HCEC 1CT (cell line): ENCODE measurements at places on chromosomes 3 and 15.

GRCh38 chr3:45760878-45761711, 35.2 kb downstream of the SLC6A20 start:
- DNase-seq: peak; percentile 66

DNA sequence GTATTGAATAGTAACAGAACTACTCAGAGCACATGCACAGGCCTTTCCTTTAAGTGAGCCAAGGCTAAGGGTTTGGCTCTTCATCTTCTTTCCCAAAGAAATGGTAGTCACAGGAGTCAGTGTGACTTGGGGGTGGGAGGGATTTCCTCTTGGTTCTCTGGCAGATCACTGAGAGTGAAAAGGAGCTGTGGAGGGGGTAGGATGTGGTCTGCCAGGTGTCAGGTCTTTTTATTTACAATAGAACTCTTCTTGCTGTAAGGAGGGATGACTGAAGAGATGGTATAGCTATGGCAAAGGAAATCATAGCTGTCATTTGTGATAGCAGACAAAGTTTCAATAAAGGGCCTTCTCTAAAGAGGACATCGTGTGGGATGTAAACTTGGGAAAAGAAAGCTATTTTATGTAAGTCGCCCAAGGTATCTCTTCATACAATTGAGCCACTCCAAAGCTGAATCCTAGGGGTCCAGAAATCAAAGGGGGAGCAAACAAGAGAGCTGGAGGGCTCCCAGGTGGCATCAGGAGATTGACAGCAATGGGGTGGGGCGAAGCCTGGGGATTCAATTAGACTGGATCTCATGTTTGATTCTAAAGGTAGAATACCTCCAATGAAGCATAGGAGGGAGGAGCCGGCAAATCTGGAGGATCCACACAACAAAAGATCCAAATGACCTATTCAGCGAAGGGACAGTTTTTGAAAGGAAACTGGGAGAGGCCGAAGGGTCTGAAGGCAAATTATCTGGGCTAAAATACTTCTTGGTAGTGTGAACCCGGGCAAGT, 20.0 kb upstream of the CHD2 start:
- DNase-seq: no peak

GRCh38 chr15:68298882-68299381, 21.4 kb downstream of the FEM1B start:
- no peak for DNase-seq

- DNase-seq: no peak
Observed at GRCh38 chr3:46971742-46972141, 4.8 kb downstream of the CCDC12 start.

- no peak for DNase-seq
Observed at GRCh38 chr3:25971736-25972135, 181.8 kb downstream of the OXSM start.

GRCh38 chr3:192652727-192653126, 74.6 kb downstream of the FGF12 start:
- DNase-seq: no peak

DNA sequence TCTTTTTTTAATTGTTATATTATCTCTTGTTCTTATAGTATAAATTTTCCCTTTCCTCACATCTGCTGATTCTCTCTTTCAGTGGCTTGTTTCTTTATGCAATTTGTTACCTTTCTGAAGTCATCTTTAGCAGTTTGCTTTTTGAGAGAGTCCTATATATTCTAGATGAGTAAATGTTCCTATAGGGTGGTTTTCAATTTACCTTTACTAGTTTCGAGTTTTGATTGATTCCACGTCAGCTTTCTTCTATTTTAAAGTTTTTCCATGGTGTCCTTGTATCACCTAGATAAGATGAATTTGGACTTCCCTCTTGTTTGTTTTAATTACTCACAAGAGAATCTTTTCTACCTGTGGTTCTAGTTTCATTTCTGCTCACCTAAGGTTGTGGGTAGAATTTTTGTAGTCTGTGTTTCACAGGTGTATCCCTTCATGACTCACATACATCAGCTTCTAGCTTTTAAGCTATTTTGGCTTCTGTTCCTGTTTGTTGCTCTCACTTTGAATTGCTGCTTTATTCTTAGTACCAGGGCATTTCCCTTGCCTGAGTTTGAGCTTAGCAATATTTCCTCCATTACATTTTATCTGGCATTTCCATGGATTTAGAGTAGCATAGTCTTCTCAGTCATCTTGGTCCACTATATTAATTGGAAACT, 6.4 kb downstream of the TEX9 start:
- DNase-seq: no peak

- no peak for DNase-seq
Observed at GRCh38 chr3:100270215-100270583, 9.4 kb downstream of the TBC1D23 start.

- DNase-seq: no peak
Observed at GRCh38 chr3:37144806-37145205, 29.6 kb downstream of the LRRFIP2 start.

GRCh38 chr3:3189961-3190360, 10.5 kb upstream of the CRBN start:
- DNase-seq: no peak

- no peak for DNase-seq
Observed at GRCh38 chr3:107184375-107184774, 192.9 kb upstream of the CCDC54 start.

GRCh38 chr15:56252386-56252785, 8.7 kb upstream of the RFX7 start:
- no peak for DNase-seq

GRCh38 chr3:113051787-113052186, 61.0 kb downstream of the GTPBP8 start:
- DNase-seq: no peak

DNA sequence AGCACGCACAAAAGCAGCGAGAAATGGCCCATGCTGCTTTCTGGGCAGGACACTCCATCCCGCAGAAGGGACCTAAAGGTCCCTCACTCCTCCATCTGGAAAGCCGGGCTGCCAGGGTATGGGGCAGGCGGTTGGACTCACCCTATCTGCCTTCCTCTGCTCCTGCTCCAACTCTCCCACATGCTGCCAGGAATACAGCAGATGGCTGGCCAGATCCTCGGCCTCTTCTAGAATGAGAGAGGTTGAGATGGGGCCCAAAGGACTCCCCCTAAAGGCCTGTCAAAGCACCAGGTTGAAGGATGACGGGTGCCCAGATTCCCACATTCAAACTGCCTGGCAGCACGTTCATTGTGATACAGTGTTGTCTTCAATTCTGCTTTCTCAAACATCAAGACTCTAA, 85.1 kb upstream of the C2CD4B start:
- no peak for DNase-seq

DNA sequence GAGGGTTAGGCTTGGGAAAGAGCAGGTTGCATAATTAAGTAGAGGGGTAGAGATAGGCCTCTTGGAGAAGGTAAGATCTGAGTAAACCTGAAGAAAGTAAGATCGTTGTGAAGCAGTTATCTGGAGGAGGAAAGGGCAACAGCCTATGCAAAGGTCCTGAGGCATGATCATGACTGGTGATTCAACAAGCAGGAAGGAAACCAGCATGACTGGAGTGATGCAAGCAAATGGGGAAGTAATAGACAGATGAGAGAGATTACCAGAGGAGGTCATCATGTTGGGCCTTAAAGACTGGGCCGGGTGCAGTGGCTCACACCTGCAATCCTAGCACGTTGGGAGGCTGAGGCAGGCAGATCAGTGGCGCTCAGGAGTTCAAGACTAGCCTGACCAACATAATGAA, 360.2 kb downstream of the EPHB1 start:
- no peak for DNase-seq

DNA sequence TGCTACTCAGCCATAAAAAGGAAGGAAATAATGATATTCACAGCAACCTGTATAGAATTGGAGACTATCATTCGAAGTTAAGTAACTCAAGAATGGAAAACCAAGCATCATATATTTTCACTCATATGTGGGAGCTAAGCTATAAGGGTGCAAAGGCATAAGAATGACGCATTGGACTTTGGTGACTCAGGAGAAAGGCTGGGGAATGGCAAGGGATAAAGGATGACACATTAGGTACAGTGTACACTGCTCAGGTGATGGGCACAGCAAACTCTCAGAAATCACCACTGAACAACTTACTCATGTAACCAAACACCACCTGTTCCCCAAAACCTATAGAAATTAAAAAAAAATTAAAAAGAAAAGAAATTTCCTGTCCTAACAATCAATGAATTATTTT, 42.7 kb downstream of the ALCAM start:
- no peak for DNase-seq

GRCh38 chr3:99911433-99911832, 93.8 kb downstream of the CMSS1 start:
- DNase-seq: no peak

DNA sequence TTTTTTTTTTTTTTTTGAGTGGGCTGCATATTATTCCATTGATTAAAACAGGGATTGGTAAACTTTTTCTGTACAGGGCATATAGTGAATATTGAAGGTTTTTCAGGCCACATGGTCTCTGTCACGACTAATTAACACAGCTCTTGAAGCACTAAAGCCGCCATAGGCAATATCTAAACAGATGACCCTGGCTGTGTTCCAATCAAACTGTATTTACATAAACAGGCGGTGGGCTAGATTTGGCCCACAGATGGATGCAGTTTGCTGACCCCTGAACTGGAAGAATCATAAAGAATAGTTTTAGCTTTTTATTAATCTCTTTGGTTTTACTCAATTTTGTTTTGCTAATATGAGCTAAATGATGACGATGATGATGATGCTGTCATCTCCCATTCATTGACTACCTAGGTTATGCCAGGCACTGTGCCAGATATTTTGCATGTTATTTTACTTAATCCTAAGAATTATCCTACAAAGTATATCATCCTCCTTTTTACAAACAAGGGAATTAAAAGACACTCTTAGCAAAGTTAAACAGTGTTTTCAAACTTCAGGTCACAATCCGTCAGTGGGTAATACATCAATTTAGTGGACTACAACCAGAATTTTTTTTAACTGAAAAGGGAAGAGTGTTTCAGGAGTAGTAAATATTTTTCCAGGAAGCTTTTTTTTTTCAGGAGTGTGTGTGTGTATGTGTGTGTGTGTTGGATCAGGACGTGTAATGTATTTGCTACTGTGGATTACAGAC, 54.3 kb downstream of the LMCD1 start:
- DNase-seq: peak; percentile 25

DNA sequence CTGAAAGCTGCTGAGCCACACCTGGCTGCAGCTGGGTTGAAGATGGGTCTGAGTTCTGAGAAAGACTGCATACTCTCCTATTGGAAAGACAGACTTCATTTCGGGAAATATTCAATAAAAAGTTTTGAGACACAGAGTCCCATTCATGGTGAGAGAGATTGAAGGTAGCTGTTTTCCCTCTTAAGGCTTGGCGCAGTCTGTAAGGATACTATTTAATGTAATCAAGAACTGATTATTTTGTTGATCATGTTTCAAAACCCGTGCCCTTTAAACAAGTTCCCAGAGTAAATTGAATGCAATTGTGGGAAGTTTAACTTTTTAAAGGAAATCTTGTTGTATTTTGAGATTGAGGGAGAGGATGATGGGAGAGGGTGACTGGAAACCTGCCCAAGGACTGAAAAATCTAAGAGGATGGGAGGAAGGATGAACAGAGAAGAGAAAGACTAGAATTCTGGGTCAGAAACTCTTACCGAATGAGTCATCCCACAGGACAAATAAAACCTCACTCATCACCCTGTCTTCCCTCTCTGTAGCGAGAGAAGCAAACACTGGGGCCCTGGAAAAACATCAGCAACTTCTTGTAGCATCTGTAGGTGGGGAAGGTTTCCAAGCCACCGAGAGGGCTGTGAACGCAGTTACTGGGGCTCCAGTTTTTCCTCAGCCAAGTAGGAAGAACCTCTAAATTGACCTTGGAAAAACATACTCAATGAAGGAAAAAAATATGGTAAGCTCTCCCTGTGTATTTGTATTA, 193.2 kb upstream of the TPRG1 start:
- peak; percentile 34 for DNase-seq
